ENCODE measurements at places on chromosomes 16 and 17.
A peak's percentile ranks its signal among the peaks of the same experiment; 100 is the strongest.

- DNase-seq: no peak
These were observed 3.1 kb downstream of the DHRS11 start for GRCh38 chr17:36594626-36595401.

DNA sequence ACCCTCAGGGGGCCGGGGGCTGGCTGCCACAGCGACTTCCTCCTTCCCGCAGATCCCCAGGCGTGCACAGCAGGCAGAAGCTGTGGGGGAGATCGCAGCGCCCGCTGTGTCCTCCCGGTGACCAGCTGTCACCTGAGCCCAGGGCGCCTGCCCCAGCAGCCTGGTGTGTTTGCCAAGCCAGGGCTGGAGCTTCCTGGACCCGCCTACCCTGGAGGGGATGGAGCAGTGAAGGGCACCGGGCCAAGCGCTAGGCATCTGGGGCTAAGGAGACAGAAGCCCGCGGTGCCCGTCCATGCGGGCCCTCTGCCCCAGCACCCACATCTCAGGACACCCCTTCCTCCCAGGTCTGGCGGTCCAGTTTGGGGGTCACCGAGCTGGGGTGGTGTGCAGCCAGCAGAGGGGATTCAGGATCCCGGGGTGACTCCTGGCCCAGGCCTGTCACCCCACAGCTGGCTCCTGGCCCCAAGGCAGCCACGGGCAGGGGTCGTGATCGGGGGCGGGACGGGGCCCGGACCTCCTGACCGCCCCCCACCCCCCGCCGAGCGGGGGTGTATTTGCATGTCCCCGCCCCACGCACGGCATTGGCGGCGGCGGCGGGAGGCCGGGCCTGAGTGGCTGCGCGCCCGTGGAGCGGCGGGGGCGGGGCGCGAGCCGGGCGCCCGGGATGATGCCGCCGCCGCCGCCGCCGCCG, at the start of gene RAB26:
Gene RAB26, plus strand, starts transcription at position 645 of the 691 bp plus-strand sequence. CDS start 159 bp downstream, outside the sequence.
- no peak for DNase-seq

- no peak for DNase-seq
These were observed 3.3 kb downstream of the DOK4 start for GRCh38 chr16:57482845-57483545.

GRCh38 chr17:2821868-2822267, 25.6 kb downstream of the RAP1GAP2 start:
- no peak for DNase-seq

- peak; percentile 24 for DNase-seq
These were observed 579 bp upstream of the CYBA start for GRCh38 chr16:88651276-88651988.

DNA sequence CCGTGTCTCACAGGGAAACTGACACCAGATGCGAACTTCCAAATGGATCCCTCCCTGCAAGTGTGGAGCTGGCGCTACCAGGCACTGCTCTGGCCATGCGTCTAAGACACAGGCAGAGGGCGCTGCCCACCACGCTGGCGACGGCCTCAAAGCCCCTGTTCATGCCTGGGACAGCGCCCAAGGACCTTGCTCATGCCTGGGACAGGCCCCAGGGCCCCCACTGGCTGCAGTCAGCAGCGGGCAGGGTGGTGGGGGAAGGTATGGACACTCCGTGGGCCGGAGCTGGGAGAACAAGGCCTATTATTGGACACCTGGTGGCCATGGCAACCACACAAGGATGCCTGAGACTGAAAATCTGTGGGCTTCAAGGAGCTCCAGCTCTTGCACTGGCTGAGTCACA, 8.8 kb downstream of the ZG16B start:
- DNase-seq: peak; percentile 33

GRCh38 chr17:29103341-29103740, 60.4 kb downstream of the PIPOX start:
- DNase-seq: no peak

DNA sequence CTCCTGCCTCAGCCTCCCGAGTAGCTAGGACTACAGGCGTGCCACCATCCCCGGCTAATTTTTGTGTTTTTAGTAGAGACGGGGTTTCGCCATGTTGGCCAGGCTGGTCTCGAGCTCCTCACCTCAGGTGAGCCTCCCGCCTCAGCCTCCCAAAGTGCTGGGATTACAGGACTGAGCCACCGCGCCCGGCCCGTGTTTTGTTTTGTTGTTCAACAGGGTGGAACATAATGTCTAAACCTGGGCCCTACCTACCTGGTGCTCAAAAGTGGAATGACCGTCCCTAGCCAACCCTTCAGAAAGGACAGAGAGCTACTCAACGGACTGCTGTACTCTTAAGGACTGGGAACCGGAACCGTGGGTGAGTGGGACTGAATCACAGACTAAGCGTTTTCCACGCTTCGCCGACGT, 772 bp upstream of the KIF22 start:
- DNase-seq: no peak

GRCh38 chr16:85037050-85037410, 9.4 kb downstream of the KIAA0513 start:
- DNase-seq: no peak

GRCh38 chr17:15092762-15093161, 172.4 kb downstream of the PMP22 start:
- DNase-seq: no peak

DNA sequence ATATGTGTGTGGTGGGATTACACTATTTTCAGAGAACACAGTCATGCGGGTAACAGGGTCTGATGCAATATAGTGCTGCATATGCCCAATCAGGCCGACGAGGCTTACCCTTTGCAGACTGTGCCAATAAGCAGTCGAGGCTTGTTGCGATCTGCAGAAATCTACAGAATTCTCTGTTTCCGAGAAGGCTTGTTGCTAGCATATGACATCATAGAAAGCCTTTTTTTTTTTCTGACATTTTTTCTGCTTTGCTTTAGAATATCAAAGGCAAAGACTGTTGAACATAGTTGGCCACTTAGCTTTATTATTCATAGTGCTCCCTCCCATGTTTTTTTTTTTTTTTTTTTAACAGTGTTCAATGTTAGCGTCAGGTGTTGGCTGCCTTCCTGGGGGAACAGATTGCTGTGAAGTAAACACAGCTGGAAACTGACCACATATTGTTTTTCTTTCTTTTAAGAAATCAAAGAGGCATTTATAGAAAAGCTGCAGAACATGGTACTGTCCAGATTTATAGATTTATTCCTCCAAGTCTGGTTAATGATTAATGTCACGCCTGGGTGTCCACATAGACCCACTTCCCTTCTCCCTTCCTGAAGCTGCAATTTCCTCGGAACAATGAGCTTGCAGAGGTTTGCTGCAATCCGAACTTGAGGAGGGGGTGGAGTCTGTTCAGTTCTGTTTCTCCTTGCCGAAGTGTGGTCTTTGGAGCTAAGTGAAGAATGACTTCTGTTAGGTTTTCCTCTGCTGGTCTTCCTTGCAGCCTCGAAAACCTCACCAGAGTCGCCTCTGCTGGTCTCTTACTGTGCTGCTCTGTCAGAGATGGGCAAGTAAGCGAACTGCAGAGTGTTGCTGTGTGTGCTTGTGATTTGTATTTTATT, 87.3 kb downstream of the MAP2K6 start:
- DNase-seq: no peak

- DNase-seq: no peak
These were observed 11.0 kb upstream of the KATNB1 start for GRCh38 chr16:57724531-57724930.

GRCh38 chr17:42709561-42709960, 27.2 kb downstream of the CNTNAP1 start:
- no peak for DNase-seq

DNA sequence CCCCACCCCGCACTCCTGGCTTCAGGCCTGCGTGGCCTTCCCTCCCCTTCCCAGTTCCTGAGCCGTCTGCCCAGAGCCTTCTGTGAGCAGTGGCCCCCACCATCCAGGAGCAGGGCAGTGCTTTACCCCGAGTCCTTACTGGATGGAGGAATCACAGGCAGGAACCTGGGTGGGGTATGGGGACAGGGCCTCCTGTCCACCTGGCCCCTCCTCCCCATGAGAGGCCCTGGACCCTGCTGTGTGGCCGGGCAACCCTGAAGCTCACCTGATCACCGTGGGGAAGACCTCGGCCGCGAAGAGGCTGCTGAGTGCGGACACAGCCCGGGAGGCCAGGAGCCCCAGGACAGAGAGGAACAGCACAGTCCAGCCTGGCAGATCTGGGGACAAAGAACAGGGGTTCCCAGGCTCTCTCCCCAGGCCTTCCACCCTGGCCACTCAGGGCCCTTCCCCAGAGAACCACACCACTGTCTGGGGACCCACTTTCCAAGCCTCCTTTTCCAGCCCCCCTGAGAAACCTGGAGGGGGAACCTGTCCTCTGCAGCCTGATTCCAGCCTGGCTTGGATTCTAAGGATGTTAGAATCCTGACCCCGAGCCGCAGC, 3.2 kb downstream of the SLC22A31 start:
- DNase-seq: no peak

- DNase-seq: no peak
These were observed 20.3 kb downstream of the MSI2 start for GRCh38 chr17:57276621-57277020.

GRCh38 chr16:31090540-31090939, 1.8 kb upstream of the PRSS53 start:
- DNase-seq: no peak

DNA sequence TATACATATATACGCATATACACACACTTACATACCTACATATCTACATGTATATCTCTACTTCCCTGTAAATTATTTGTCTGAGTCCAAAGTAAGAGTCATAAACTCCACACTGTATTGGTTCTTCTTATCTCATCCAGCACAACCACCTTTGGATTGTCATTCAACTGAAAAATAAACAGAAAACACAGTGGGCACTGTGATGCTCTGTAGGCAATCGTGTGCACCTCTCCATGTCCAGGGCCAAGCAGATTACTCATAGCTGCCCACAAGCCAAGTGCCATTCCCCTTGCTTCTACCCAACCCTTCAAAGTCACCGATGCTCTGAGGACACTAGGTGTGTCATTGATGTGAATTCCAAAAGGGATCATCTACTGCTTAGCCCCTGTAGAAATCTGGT, 12.9 kb upstream of the TEKT3 start:
- no peak for DNase-seq

GRCh38 chr17:19316761-19317358, 45.7 kb downstream of the B9D1 start:
- no peak for DNase-seq

GRCh38 chr16:86510465-86511261, at the start of gene FOXF1:
FOXF1 (plus strand) TSS chr16:86510527; CDS start chr16:86510570, 43 bp downstream.
- no peak for DNase-seq

GRCh38 chr17:3851461-3852100, 5.5 kb upstream of the NCBP3 start:
- no peak for DNase-seq

- DNase-seq: no peak
These were observed 1.4 kb downstream of the CBFA2T3 start for GRCh38 chr16:88975511-88976061.

DNA sequence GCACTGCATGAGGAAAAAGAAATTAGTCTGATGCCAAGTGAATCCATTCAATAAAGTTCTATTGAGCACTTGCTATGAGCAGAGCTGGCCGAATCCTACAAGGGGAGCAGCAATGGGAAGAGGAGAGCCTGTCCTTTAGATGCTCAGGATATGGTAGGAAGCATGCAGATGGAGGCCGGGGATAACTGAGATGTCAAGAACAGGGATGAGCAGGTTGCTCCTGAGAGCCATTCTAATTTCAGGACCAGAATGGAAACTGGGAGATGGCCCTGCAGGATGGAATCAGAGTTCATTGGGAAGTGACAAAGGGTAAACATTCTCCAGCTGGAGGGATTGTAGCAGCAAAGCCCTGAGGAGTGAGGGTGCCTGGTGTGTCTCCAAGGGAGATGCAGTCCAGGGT, 88.0 kb downstream of the CBLN1 start:
- DNase-seq: no peak

DNA sequence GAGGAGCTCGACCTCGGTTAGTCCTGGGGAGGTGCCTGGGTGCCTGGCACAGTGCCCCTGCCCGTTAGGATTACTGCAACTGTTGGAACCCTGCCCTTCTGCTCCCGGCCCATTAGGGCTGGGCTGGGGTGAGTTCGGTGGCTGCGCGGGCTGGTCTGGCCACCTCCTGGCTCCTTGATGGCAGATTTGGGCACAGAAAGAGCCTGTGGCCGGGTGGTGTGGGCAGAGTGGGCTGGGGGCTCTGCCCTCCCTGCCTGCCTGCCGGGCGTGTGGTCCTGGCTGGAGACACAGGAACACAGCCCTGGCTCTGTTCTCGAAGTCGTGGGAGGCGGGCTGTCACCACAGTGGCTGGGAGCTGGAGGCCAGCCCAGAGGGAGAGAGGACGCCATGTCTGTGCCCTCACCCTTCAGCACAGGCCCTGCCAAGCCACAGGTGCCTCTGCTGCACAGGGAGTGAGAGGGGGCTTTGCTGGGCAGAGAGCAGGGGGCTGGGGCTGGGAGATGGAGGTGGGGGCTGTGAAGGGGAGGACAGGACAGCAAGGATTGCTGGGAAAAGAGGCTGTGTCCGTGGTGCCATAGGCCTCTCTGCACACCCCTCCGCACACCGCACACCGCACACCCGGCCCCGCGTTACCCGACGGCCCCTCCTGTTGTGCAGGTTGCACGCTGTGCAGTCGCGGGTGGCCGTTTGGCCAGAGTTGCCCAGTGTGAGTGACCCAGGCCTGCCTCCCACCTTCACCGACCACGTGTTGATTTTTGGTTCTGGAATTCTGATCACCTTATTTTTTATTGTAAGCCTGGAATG, 236.6 kb upstream of the GSE1 start:
- no peak for DNase-seq

DNA sequence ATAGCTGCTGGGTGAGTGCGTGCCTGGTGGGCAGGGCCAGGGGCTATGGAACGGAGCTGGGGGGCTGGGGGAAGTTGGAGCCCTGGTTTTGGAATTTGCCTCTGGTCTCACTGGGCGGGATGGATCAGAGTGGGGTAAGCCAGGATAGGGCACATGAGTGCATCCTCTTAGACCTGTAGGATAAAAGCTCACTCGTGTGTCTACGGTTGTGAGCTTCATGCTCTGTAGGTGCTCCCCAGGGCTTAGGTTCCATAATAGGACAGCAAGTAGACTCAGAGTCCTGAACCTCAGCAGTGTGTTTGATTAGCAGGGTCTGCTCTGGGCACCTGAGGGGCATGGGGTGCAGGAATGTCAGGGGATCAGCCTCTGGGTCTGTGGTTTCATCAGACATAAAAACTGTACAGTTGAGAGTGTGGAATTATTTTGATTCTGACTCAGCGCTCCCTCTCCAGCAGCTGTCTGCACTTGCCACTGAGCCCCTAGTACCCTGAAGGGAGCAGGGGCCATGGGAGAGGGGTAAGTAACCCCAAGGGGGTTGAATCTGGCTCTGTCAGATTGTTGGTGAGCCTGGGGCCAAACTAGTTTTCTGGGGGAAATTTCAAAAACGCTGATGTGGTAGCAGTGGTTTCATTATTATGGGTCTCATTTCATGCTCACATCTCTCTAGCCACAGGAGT, 84.2 kb upstream of the LGALS9 start:
- no peak for DNase-seq

All from stimulated activated CD8-positive, alpha-beta memory T cell treated with anti-CD3 and anti-CD28 coated beads, Interleukin-4, amount 100 ng/mL, for 1 hour (primary cell).